Activated B cell treated with CpG ODN at 0.5 μM for 24 hours (primary cell): ENCODE measurements at places on chromosomes 1 and 21.

- DNase-seq, result no peak
Observed at GRCh38 chr1:234164098-234164709, 209.1 kb upstream of the COA6 start.

DNA sequence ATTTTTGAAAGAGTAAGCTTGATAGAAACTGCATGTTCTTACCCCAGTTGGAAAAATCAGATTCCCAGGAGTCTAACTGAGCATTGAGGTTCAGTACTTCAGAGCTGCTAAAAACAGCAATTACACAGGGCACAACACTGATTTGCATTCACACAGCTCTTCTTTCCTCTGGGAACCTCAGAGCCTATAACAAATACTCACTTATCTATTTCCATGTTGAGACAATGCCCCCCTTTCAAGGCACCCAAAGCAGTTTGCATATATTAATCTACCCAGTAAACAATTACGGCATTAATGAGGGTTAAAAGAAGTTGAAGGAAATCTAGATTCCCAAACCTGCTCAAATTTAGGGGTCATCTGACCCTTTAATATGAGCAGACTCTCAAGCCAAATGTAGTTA is 126.9 kb upstream of the SLC35F3 start:
- DNase-seq, result no peak

DNA sequence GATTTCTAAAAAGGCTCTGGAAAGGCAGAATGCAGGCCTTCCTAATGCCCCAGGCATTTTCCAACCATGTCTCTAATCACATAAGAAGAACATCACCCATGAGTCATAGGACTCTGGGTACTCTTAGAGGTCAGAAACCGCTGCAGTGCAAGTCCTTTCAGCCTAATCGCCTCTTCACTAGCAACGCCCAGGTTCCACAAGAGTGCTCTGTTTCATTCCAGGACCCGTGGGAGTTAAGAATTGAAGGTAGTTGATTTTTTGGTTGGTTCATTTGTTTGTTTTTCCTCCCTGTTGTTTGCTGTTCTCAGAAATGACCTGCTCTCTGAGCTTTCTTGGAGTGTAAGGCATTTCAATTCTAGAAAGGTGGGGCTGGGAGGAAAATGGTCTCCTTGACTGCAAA is 123.2 kb downstream of the NR5A2 start:
- DNase-seq, result no peak

DNA sequence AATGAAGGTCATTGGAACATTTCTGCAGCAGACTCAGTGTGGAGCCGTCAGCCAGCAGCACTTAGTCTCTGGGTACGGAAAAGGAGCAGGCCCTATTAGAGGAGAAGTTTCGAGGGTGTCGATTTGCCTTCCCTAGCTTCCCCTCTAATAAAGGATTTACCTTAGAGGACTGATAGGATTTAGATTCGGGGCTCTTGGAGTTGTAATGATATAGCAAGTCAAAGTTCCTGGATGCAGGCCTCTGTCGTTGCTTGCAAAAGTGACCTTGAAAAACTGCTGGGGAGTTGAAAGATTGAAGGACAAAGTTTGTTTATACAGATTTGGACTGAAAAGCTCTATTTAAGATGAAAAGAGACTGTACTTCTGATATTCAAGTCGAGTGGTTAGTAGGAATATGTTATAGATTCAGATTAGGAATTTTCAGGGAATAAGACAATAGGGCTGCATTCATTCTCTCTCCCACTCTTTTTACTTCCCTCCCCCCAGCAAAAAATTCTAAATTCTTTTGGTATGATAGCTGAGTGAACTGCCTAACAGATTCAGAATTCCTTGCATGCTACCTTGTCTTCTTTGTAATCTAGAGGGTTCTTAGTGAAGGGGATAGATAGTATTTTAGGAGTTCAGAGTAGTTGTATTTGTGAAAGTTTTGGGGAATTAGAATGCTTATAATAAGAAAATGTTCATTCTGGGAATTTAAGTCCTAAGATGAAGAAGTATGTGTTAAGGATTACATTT is 19.2 kb downstream of the NFYC start:
- DNase-seq, result no peak

DNA sequence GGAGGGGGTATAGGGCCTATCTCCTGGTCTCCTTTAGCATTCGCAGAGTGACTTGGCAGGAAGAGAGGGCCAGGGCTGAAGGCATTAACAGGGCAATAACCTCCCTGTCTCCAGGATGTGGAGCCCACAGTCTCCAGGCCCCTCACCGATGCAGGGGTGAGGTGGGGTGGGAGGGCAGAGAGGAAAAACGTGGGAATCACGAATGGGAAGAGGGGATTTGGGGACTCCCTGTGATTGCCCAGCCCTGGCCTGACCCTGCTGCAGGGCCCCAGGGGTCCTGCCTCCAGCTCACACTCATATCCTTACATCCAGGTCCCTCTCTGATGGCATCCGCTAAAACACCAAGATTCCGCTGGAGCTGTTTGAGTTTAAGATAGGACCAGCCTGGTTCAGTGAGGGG is 14.6 kb downstream of the TFAP2E start:
- DNase-seq, result no peak

DNA sequence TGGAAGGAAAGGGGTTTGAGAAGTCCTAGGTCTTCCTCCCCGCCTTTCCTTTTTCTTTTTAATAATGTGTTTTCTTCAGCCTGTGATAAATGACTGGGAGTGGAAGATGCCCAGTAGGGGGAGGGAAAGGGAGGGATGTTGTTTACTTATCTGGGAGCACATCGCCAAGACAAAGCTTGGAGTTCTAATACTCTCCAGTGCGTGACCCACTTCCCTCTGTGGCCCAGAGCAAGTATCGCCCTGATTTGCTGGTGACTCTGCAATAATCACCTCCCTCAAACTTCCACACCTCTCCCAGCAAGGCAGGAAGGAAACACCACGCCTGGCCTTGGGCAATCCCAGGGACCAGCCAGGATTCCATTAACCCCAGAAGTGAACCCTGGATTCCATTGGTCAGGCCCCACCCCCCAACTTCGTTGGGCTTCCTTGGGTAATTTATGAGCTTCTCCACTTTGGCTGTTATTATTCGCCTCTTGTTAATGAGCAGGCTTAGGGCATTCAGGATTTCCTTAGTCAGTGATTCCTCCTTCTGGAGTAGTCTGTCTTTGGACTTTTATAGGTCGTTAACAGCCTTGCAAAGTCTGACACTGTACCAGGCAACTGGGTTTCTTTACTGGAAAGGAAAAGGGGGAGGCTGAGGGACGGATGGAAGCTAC is 24.3 kb upstream of the GRHL3 start:
- no peak for DNase-seq

GRCh38 chr1:176540428-176540827 is 77.5 kb downstream of the PAPPA2 start:
- DNase-seq, result no peak
